Stimulated activated CD4-positive, alpha-beta T cell treated with anti-CD3 and anti-CD28 coated beads, Interleukin-15, amount 100 ng/mL, for 1 hour (primary cell): ENCODE measurements at places on chromosomes 7 and 10.

- DNase-seq = no peak
These were observed 21.3 kb upstream of the XPNPEP1 start for GRCh38 chr10:109944613-109945012.

DNA sequence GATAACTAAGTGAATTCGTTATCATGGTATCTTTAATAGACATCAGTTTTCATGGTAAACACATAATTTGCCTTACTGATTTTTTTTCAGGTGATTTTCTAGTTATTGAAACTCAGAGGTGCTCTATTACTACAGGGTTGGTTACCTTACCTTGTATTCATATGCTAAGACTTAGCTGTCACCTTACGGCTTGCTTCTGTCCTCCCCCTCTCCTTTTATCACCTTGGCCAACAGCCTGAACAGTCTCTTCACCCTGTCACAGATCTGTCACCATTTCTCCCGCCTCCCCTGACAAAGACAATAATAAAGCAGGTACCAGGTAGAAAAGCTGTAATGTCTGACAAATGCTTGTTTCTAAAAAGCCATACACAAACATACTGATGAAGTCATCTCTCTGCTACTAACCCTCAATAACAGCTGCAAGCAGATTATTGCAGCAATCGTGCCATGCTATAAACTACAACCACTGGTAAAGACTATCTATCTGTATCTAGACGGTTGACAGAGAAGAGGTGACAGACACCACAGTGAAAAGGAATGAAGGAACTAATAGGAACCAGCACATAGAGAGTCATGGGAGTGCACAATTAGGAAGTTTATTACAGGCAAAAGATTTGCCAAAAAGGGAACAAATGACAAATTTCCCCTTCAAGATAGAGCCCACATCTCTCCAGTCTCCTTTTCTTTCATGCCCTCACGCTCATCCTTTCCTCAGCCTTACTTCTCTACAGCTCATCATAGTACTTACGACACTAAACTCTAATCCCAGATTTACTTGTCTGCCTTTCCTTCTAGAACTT lies 57.2 kb downstream of the ARHGAP12 start:
- DNase-seq = no peak

DNA sequence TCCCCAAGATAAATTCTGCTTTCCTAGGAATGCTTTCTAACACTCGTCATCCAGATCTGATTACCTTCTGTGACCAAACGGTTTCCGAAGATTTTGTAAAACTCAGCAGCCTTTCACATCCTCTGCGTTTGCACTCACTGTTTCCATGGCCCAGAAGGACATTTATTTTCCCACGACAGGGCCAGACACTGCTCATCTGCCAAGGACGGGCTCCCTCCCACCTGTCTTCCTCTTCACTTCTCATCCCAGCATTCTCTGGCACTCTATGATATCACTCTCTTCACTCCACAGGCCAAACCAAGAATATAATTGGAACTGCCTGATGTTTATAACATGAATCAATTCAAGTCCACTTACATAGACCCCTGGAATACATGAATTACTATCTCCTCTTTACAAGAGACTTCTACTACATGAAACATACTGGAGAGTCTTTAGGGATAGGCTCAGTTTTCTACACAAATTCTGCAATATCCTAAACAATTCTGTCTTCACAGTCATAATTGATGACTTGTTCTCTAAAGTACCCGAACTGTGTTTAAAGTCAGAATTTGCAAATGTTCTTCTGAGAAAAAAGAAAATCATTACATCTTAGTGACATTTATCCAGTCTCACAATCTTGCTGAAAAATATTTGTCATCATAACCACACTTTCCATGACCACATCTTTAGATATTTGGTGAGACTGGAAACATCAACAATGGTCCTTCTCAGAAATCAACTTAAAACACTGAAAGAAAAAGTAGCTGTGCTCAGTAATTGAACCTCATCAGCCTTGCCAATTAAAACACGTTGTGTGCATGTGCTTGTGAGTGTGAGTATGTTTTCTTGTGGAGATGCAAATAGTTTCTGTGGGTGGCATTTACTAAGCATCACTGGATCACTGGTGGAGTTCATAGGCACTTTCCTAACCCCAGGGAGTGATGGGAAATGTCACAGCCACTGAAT lies 79.5 kb upstream of the PRSS58 start:
- DNase-seq = no peak

DNA sequence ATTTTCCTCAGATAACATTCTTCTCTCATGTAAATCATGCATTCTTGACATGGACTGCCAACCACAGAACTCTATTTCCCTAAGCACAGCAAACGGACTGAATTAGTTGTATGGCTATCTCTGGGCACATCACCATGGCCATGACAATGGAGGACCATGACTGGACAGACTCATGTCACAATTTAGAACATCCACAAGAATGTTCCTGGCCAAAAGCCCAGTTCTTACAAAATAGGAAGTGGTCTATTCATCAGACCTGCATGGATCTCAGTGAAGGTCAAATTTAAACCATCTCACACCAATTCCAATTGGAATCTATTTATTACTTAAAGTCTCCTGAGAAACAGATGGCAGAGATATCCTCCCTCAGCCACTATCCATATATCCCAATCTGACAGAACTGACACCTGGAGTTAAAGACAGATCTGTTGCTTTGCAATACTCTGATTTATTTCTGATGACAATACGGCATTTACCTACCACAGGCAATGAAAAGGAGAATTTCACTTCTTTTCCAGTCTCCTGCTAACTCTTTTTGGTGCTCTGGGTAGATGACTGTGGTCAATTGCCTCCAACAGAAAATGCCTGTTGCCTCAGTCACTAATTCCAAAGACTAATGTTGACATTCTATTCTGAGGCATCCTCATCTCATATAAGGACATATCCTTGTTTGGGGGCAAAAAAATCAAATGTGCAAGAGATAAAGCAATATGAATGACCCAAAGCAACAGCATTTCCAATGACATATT lies 254.8 kb downstream of the HTR7 start:
- DNase-seq = no peak

DNA sequence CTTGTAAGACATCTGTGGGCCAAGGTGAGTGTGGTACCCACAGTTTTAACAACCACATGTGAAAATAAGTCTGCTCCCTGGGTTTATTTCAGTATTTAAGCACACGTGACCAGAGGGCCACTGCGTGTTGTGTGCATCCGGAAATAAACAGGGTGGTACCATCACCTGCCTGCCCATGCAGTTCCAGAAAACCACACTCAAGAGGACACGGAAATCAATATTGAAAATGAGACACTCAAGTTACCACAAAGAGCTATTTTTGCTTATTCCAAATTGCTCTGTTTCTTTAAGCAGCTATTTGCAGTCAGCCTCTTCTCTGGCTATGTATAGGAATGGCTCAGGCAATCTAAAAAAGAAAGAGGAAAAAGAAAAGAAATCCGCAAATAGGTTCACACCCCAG lies 71.8 kb upstream of the LOXL4 start:
- no peak for DNase-seq

- DNase-seq = no peak
These were observed 26.2 kb downstream of the PTPN12 start for GRCh38 chr7:77563275-77563674.

DNA sequence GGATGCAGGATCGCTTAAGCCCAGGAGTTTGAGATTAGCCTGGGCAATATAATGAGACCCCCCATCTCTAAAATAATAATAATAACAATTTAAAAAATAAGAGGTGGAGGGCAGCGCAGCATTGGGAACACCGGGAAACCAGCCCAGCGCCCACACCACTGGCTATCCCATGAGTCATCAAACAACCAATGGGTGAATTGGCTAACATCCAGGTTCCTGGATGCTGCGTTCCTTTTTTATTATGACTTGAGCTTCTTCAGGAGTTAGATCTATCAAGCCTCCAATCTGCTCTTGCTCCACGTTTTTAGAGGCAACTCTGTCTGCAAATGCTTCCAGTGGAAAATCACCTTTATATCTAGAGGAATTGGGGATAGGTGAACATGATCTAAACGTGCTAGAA lies 10.0 kb upstream of the LRRC4 start:
- no peak for DNase-seq

DNA sequence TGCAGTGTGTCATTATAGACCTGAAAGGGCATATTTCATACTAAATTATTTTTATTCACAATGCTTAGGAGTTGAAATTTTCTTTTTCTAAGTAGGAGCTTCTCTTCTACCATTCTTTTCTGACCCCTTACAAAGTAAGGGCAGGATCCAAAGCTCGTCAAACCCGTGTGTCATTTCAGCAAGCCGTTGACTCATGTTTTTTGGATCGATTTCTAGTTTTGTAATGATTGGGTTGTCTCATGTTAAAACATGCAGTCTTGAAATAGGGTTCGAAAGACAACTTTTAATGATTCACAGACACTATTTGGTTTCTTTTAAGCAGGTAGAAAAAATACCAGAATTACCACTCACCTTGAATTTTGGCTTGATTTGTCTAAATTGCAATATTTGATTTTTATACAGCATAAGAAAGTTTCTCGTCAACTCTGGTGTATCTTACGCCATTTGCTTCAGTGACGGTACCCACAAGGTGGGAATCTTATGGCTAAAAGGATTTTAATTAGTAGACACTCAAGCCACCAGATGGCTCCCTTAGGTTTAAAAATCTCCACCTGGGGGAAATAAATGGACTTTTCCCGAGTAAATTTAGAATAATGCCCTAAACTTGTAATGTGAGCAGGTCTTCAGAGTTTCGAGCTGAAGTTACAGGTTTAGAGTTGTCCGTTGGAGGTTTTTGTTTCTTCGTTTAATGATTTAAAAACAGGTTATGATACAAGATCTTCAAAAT lies 283.4 kb downstream of the CCDC3 start:
- DNase-seq = no peak

- no peak for DNase-seq
These were observed 35.3 kb downstream of the PALD1 start for GRCh38 chr10:70513848-70514309.

DNA sequence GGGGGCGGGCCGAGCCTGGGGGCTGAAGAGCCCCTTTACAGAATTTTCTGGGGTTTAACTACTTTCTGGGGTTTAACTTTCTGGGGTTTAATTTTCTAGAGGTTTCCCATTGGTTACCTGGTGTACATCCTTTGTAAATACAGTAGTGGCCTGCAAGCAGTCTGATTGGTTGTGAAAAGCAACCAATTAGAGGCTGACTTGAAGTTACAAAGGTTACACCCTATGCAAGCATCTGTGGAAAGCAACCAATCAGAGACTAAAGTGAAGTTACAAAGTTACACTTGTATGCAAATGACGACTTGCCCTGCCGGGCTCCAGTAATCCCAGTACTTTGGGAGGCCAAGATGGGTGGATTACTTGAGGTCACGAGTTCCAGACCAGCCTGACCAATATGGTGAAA lies 27.4 kb downstream of the GTF2I start:
- no peak for DNase-seq
